ENCODE measurements at places on chromosomes 1 and 21.

- DNase-seq = no peak
Measured at GRCh38 chr1:39214021-39214713, 9.7 kb downstream of the MACF1 start.

DNA sequence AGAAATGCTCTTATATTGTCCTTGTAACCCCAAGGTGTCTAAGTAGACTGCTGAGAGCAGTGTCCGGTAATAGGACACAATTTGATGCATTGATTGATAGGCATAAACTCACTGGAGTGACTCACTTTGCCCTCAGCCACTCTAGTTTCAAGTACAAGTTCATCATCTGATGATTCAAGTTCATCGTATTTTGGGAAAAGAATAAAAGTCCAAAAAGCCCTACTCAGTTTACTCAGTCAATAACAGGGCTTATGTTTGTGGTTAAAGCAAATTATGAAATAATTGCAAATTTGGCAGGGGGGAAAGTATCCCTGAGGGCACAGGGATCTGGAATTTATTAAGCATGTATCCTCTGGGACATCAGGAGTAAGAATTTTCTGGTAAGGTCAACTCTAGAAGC lies 7.6 kb upstream of the ATF3 start:
- no peak for DNase-seq

DNA sequence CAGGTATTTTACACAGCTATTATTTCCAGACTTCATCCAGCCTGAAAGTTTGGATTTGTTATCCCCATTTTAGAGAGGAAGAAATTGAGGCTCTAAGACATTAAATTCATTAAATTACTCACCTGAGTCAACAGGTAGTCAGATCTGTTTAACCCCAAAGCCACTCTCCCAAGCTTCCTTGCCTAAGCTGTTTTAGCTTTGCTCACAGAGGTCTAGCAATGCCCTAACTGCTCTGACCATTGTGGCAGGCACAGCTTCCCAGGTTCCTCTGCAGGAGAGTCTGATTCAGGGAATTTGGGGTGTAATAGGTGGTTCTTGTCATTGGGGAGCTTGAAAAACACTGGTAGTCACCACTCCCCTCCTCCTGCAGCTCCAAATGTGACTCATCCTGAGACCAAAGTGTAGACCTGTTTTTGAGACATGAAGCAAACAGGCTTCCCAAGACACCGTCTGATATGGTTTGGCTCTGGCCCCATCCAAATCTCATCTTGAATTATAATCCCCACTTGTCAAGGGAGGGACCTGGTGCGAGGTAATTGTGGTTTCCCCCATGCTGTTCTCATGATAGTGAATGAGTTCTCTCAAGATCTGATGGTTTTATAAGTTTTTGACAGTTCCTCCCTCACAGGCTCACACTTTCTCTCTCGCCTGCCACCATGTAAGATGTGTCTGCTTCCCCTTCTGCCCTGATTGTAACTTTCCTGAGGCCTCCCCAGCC lies 142.8 kb upstream of the DNAH14 start:
- DNase-seq = no peak

GRCh38 chr1:158654571-158654970 lies 31.9 kb downstream of the SPTA1 start:
- DNase-seq = no peak

DNA sequence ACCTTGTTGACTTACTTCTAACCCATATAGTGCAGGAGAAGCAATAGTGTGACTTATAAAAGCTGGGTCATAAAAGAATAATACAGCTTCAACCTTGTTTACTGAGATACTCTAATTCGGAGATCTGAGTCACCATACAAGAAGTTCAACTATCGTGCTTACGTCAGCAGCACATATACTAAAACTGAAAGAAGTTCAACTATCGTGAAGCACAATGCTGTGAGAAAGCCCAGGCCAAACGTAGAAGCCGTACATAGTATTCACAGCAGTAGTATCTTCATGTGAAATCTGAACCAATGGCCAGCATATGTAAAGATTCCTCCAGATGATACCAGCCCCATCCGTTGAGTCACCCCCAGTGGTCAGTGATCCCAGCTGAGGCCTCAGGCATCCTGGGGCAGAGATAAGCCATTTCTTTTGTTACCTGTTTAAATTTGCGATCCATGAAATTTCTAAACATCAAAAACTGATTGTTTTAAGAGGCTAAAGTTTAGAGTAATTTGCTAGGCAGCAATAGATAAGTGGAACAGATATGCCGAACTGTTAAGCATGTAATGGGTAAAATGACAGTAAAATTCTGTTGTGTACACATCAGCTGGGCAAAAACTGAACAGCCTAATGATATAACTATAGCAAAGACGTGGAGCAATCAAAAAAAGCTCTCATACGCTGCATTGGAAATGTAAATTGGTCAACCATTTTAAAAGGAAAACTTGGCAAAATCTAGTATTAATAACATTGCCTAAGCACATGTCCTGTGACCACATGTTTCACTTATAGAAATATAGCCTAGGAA lies 53.9 kb upstream of the SAMD13 start:
- DNase-seq = no peak

DNA sequence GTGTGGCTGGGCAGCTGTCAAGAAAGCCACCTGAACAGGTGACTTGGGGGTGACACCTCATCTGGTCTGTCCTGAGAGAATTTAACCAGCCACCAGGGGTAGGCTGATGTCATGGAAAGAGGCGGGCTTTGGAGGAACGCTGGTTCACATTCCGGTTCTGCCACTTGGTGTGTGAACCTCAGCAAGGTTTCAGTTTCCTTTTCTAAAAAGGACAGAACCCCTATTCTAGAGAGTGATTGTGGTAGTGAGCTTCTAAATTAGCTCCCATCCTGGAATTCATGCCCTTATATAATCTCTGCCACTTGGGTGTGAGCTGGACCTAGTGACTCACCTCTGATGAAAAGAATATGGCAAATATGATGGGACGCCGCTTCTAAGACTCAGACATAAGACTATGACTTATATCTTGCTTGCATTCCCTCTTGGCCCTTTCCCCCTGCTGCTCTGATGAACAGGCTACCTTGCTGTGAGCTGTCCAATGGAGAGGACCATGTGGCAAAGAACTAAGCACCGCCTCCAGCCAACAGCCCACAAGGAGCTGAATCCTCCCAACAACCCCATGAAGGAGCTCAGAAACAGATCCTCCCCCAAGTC lies 332.1 kb downstream of the RRAGC start:
- peak; percentile 57 for DNase-seq

DNA sequence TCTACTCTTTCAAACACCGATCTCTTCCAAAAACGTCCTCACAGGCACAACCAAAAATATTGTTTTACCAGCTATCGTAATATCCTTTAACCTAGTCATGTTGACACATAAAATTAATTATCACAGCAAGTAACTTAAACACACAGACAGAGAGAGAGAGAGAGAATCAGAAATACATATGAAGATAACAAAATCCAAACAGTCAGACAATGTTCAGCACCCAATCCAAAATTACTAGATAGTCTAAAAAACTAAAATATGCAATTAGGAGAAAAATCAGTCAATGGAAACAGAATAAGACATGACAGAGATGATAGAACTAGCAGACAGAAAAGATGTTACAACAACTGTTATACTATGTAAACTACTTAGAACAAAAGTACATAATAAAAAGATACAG lies 537.7 kb downstream of the LMO4 start:
- no peak for DNase-seq

DNA sequence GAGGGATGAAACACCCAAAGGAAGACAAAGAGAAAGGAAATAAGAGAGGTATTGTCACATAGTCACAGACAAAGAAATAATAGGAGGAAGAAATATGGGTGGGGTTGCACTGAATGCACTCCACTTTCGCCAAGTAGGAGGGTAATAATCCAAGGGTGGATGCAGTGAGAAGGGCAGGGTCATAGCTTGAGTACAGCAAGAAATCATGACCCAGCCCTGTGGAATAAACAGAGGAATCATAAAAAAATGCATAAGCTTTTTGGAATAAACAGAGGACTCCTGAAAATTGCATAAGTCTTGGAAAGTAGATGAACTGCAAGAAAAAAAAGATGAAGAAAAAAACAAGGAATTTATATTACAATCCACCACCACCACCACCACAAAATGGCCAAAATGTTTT lies 53.1 kb upstream of the CD55 start:
- no peak for DNase-seq

- no peak for DNase-seq
Measured at GRCh38 chr1:54325703-54326461, 80.3 kb downstream of the SSBP3 start.

All from GM12892 (cell line).